ENCODE measurements at places on chromosomes 12 and 14.

GRCh38 chr12:42756841-42757623, 167.5 kb upstream of the PRICKLE1 start:
- peak; percentile 39 for DNase-seq

DNA sequence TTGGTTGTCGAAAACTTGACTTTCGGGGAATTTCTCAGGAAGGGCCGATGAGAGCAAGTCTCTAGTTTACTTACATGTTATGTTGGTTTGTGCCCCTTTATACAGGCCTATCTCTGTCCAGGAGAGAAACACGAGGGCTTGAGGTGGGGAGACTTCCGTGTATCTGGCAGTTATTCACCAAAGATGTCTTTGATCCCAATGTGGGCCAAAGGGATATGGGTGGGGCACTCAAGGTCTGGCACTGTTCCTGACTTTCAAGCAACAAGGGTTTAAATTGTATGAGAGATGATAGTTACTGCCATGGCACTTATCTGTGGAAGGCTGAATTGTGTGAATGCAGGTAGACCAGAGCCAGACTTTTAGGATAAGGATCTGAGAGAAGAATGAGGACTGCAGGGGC, 137.2 kb upstream of the DHRS4 start:
- no peak for DNase-seq

GRCh38 chr14:65348137-65348536, 64.4 kb upstream of the FUT8 start:
- peak; percentile 14 for DNase-seq

DNA sequence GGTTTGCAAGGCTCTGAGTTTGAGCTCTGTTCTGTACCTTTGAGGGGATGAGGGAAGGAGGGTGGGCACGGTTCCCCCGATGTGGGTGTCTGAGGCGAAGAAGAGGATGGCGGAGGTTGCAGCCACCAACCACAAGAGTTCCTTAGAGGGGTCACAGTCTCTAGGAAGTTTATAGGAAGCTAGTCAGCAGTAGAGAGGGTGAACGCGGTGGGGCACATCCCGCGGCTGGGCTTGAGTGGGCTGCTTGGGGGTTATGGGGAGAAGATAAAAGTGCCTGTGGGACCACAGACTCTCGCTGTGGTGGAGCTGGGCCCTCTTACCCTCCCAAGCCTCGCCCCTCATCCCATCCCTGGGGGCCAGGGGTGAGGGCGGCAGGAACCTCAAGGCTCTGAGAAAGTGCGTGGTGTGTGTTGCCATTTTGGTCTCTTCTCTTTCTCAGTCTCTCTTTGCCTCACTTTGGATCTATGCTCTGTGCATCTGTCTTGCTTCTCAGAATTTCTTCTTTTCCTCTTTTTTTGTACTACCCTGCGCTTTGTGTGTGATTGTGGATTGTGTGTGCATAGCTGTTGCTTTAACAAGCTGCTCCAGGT, 2.7 kb downstream of the CD4 start:
- DNase-seq = peak; percentile 66

GRCh38 chr14:88166616-88167015, 156.5 kb downstream of the KCNK10 start:
- no peak for DNase-seq

GRCh38 chr14:45284802-45285201, 31.8 kb upstream of the MIS18BP1 start:
- peak; percentile 33 for DNase-seq

DNA sequence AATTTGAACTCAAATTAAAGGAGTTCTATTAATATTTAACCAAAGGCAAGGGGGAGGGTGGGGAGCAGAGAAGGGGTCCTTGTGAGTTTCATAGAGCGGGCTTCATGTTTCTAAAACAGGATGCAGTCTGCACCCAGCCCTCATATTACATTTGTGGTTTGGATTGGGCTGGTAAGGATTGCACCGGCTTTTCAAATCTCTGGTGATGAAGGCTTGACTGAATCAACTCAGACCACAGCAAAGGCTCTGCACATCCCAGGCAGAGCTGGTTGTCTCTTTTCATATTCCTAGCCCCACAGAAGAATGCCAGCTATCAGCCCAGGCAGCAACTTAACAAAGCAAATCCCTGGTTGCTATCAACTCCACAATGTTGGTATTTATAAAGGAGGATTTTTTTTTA, 1221.4 kb downstream of the VRK1 start:
- DNase-seq = no peak

- no peak for DNase-seq
These were observed 151.6 kb downstream of the CALM1 start for GRCh38 chr14:90548455-90548854.

Measured in NB4 (cell line).